ENCODE measurements at places on chromosomes 7 and 10.

DNA sequence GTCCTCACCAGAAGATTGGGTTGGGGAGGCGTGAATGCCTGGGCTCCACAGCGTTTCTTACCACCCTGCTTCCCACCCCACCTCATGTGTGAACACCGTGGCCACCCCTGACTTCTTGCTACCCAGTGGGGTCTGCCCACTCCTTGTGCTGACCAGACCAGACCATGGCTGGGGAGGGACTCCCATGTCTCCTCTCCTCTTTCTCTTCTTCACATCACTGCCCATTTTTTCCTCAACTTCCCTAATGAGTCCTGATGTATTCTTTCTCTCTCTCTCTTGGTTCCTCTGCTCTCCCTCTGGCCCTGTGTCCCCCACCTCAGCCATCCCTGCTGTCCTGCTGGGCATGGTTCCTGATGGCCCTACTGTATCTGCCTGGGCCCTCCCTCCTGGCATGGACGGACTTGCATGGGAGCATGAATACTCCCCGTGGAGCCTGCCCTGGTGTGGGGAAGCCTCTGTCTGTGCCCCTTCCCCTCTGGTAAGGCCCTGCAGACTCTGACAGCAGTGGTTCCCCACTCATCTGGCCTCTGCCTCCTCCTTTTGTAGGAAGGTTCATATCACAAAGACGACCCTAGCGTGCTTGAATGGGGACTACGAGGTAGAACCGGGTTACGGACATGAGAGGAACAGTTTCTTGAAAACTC is 85.5 kb downstream of the ADCY1 start:
- no peak for DNase-seq

- DNase-seq = no peak
Measured at GRCh38 chr10:108424656-108425055, 1260.2 kb upstream of the SORCS1 start.

DNA sequence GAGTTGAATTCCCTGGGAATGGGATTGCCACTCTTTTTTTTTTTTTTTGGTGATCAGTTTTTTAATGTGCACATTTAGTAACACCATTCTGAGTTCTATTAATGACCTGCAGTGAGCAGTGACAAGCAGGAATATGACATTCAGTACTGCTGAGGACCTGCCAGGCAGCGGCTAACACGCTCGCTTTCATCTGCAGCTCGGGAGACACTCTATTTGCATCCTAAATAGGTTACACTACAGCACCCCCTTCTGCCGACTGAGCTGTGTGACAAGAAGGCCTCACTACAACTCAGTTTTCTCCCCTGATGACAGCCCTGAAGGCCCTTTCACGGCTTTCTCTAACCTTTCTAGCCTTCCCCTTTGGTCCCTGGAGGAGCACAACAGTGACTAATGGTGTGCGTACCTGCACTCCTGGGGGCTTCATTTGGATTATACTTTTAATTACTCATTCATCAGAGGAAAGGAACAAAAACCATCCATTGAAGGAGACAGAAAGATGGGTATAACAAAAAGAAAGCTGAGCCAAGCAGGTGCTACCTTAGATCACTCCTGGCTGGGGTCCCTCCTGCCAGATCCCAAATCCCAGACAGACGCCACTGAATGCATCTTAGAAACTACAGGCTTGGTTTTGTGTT is 872.4 kb downstream of the LRMDA start:
- DNase-seq = no peak

DNA sequence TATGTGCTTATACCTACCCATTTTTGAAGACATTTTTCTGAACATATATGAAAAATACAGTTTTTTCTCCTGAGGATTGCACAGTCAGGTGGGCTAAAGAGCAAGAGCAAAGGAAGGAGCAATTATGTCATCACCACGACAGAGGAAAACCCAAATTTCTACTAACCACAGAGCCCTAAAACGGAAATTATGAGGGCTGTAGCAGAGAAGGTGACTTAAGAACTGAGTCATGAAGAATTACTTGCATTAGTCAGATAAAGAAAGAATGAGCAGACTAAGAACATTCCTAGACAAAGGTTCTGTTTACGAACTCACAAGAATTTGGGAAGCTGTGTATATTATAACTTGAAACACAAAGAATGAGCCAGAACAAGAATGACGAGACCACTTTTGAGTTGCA is 974.4 kb downstream of the NXPH1 start:
- no peak for DNase-seq

- DNase-seq = no peak
Measured at GRCh38 chr7:97015279-97015678, 9.4 kb downstream of the DLX5 start.

- DNase-seq = no peak
Measured at GRCh38 chr7:52091996-52092395, 775.4 kb upstream of the COBL start.

GRCh38 chr10:132098539-132099388 is 33.0 kb downstream of the JAKMIP3 start:
- DNase-seq = peak; percentile 41

GRCh38 chr10:131770946-131771633 is 129.7 kb upstream of the PPP2R2D start:
- DNase-seq = no peak

DNA sequence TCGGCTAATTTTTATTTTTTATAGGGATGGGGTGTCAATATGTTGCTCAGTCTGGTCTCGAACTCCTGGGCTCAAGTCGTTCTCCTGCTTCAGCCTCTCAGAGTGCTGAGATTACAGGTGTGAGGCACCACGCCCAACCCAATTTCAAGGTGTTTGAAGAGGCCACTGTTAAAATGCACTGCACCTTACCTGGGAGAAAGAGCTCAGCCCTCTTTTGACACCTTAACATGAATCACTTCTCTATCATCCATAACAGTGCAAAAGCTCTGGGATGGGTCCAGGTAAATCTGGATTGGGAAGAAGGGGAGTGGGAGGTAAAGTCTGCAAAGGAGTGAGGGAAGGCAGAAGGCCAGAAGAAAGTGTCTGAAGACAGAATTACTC is 557 bp upstream of the ZNF282 start:
- no peak for DNase-seq

DNA sequence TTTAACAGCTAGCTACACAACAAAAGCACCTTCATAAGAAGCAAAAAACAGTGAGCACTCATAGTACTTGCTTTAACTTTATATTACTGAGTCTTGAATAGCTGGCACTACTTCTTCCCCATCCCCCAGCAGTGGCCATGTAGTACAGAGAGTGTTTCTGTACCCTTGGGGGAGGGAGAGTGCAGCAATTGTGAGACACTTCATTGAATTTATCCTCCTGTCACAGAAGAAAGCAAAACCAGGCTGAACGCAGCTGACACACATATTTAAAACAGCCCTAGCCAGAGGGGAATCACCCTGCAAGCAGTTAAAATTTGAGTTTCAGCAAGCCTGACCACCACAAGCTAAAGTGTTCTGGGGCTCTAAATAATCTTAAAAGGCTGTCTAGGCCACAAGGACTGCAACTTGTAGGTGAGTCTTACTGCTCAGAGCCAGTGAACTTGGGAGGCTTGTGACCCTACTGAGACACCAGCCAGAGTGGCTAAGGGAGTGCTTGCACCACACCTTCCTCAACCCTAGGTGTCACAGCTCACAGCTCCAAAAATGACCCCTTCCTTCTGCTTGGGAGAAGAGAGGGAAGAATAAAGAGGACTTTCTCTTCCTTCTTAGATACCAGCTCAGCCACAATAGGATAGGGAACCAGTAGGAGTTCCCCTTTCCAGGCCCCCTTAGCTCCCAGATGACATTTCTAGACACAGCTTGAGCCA is 97.7 kb upstream of the MEOX2 start:
- DNase-seq = no peak

GRCh38 chr10:70761031-70761601 is 24.1 kb downstream of the TBATA start:
- no peak for DNase-seq

DNA sequence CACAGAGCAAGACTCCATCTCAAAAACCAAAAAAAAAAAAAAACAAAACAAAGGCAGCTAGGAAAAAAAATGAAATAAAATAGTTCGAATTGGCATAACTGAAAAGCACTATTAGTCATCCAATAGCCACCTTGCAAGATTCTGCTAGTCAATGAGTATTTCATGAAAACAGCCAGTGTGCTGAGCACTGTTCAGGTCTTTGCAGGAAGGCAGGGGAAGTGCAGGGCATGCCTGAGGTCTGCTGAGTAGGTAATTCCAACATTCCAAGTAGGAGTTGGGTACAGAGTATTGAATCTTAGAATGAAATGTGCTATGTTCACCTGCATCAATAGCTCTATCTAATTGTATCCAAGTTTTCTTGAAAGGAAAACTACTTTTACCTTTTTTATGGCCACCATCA is 22.9 kb downstream of the ABRAXAS2 start:
- no peak for DNase-seq

DNA sequence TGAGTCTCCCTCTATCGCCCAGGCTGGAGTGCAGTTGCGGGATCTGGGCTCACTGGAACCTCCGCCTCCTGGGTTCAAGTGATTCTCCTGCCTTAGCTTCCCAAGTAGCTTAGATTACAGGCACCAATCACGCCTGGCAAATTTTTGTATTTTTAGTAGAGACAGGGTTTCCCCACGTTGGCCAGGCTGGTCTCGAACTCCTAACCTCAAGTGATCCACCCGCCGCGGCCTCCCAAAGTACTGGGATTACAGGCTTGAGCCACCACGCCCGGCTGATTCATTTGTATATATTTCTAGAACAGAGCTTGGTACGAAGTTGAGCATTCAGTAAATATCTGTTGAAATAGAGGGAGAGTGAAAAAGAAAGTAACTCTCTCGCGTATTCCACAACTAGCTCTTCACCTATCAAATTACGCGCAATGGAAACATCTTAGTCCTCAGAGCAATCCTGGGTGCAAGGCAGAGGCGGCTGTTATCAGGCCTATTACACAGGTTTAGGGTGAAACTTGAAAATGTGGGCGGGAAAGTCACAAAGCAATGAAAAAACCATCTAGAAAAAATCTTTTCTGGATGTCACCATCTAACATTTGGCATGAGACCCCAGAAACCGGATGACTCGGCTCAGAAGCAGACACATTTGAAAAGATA is 707 bp upstream of the GHITM start:
- DNase-seq = no peak

- no peak for DNase-seq
Measured at GRCh38 chr7:134731616-134732015, 47.8 kb upstream of the CALD1 start.

GRCh38 chr7:101882005-101882421 is 64.6 kb downstream of the CUX1 start:
- no peak for DNase-seq

GRCh38 chr7:116259156-116259870 is 49.0 kb downstream of the TES start:
- DNase-seq = no peak

DNA sequence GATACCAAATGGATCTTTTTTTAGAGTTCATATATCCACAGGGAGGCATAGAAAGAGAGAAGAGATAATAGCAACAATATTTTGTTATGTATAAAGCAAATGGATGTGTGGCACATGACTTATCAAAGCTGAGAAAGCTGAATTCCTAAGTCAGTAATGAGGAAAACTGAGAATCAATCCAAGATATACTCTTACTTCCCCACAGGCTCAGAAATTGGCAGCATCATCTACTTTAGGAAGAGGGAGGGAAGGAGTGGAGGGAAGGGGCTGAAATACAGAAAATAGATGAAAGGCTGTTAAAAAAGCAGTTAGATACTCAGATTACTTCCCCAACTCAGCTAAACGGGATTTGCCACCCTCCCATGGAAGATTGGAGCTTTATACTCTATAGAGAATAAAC is 63.5 kb downstream of the SRI start:
- DNase-seq = no peak

- no peak for DNase-seq
Measured at GRCh38 chr10:93498166-93498565, 1.8 kb downstream of the CEP55 start.

DNA sequence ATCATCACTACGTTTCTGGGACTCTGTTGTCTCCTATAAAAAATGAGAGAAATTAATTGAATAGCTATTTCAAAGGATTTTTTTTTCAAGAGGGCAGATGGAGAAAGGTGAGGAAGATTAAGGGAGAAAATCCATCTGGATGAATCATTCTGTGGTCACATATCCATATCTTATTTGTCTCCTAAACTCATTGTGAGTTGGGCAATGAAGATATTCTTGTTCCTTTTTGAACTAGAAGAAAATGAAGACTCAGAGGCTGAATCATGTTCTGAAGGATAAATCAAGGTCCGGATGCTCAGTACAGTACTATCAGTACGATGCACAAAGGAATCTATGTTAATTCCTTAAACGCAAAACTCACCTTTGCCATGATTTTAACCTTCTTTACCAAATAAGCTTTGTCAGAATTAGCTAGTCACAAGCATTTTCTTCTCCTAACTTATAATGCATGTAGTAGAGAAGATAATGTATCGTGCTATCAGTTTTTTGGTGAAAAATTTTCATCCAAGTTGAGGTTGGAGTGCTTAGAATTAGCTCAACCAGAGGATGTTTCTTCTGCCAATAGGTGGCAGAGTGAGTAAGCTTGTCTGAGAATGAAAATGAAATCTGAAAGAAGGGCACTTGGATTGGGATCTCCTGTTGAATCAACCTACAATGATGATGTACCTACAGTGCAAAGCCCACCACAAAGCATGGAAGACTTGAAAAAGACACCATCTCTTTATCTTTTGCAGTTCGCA is 446.9 kb downstream of the KIF20B start:
- no peak for DNase-seq

- DNase-seq = no peak
Measured at GRCh38 chr7:70005891-70006260, 407.6 kb downstream of the AUTS2 start.

GRCh38 chr7:105261689-105262088 is 127.0 kb downstream of the SRPK2 start:
- DNase-seq = no peak

- DNase-seq = no peak
Measured at GRCh38 chr10:68087685-68088401, 12.8 kb upstream of the HERC4 start.

DNA sequence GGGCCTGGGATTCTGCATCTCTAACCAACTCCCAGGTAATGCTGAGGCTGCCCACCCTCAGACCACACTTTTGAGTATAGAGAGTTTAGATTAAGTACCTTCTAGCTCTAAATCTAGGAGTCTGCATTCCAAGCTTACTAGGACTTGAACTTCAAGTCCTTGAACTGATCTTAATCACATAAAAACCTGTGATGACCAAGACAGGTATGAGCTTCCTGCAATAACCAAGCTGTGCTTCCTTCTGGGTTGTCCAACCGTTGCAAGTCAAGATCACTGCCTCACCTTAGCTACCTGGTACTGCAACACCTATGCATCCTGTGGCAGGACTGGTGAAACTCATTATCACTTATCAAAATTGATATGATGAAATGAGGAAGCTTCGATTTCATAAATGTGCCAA is 32.9 kb upstream of the RAPGEF5 start:
- DNase-seq = no peak

DNA sequence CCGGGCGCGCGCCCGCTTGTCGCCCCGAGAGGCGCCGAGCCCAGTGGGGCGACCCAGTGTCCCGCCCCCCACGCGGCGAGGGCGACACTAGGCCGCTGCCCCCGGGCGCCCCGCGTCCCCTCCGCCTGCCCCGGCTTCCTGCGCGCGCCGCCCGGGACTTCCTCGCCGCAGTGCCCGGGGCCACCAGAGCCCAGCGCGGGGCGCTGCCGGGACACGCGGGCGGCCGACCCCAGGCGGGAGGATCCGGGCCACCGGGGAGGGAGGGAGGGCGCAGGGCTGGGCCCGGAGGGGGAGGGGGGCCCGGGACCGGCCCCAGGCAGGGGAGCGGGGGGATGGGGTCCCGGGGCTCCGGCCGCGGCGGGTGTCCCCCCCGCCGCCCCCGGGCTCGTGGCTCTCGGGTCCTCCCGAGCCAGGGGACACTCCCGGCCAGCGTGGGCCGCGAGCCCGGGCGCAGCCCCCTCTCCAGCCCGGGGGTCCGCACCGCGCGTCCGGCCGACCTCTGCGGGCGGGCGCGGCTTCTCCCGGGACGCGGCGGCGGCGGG is 435 bp upstream of the PWWP2B start:
- no peak for DNase-seq

GRCh38 chr10:127906548-127907377 is at the start of gene PTPRE:
Gene PTPRE (plus strand): TSS chr10:127907103. CDS start chr10:128040882, 133,779 bp downstream.
- DNase-seq = no peak

Measured in coronary artery (tissue), 2 donors.